ENCODE measurements at places on chromosomes 6 and 20.
A peak's percentile ranks its signal among the peaks of the same experiment; 100 is the strongest.

DNA sequence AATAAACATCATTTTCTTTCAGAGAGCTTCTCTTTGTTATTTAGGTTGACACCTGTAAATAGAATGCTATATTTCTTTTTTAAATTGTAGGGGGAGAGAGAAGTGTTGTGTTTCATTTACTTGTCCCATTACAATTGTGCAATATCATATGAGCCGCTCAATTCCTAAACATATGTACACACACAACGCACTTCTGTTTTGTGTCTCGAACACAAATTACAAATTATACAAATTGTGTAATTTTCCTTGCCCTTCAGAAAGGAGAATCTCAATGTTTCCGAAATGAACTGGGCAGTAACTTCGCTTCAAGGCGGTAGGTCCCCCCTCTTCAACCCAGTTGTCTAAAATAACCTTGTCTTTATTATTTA is 2.6 kb upstream of the ABT1 start:
- DNase-seq = no peak

GRCh38 chr20:24917056-24917455 is 32.0 kb upstream of the CST7 start:
- no peak for DNase-seq

GRCh38 chr20:13708234-13708633 is 69.5 kb upstream of the TASP1 start:
- no peak for DNase-seq

DNA sequence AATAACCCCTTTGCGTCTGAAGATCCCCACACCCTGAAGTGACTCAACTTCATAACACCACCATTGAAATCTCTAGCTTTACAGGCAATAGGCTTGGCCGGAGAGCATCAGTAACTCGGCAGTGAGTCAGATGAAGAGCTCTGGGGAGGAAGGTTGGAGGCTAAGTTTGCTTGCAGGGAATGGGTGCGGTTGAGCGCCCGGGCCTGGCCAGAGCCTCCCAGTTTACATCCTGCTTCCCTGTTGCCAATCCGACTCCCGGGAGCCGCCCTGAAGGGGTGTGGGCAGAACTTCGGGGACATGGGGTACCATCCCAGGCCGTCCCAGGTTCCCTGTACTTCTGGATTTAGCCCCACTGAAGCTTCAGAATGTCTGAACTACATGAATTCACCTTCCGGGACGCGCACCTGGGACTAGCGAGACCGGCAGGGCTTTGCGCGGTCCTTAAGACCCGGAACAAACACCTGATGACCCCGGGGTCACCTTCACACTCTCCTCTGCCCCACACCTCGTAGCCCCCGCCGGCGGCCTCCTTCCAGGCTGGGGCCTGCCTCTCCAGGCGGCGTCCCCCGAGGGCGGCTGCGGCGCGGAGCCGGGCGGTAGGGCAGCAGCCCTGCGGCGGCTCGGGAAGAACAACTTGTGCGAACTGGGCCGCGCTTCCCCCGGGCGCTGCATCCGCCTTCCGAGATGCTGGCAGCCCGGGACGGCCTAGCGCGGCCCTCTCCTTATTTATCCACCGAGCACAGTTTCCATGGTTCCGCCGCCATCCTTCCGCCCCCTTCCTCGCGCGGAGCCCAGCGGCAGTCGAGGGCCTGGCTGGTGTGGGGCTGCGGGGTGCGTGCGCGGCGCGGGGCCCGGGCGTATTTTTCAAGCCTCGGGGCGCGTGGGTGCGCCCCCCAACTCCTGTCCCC is 56.6 kb upstream of the RREB1 start:
- peak; percentile 82 for DNase-seq

- DNase-seq = no peak
Measured at GRCh38 chr20:45329497-45330319, 18.5 kb downstream of the SDC4 start.

DNA sequence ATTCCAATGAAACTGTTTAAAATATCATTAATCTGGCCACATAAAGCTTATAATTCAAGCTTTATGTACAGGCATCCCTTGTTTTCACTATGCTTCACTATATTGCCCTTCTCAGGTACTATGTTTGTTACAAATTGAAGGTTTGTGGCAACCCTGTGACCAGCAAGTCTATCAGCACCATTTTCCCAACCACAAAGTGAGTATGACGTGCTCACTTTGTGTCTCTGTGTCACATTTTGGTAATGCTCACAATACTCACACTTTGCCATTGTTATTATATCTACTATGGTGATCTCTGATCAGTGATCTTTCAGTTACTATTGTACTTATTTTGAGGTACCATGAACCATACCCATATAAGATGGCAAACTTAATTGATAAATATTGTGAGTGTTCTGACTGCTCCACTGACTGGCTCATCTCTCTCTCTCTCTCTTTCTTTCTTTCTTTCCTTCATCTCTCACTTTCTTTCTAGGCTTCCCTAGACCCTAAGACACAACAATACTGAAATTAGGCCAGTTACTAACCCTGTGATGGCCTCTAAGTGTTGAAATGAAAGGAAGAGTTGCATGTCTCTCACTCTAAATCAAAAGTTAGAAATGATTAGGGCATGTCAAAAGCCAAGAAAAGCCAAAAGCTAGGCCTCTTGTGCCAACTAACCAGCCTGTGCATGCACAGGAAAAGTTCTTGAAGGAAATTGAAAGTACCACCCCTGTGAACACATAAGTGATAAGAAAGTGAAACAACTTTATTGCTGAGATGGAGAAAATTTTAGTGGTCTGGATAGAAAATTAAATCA is 227.9 kb downstream of the BCAS1 start:
- DNase-seq = no peak

DNA sequence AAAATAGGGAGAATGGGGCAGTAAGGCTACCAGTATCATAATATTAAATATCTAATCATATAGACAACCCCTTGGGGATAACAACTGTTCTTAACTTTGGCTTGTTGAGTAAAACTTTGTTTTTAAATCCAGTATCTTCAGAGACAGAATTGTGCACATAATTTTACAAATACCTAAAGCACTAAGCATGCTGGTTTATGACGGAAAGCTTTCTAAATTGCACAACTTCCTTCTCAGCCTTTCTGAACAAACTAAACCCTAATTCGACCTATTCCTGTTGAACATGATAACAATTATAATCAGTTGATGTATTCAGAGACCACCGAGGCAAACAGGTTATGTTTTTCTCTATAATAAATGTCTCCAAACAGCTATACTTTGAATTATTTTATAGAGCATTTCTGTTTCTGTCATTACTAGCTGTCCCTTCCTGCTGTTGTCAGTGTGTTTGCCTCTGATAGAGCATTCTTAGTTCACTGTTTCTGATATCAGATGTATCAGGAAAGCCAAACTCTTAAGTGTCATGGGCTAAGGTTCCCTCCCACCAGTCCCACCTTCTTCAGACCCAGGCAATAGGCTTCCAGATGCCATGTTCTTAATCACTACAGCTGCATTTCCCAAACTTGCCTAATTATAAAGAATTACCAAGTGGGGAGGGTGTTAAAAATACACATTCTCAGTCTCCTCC is 8.7 kb downstream of the ZHX3 start:
- DNase-seq = no peak

DNA sequence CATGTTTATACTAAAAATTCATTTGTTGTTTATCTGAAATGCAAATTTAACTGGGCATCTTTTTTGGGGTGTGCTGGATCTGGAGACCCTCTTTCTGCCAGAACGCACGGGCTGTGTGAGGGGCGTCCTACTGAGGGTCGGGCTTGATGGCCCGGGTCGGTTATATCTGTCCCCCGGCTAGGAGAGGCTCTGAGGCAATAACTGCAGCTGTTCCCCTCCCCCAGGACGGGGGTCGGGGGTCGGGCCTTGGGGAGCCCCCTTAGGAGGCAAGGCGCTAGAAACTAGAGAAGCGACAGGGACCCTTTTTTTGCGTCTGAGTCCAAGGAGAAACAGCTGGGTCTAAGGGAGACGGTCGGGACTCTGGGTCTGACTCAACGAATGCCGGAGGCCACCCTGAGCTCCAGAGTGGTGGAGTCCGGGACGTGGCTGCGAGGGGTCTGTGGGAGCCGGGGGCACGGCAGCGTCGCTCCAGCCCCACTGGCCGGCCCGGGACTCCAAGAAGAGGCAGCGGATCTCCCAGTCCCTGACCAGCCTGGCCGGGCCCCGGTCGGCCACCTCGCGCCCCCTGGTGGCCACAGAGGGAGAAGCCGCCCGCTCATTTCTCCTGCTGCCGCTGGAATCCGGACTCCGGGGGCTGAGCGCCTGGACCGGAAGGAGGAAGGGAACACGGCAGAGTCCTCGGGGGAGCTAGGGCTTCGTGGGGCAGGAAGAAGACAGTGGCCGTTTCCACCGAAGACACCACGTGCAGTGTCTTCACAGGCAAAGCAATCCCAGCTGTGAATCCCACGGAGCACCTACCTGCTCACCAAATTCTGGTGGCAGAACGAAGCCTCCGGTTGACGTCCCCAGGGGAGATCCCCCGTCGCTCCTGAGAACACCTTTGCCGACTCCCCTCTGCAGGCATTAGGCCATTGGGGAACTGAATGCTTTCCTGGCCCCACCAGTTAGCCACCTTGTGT is 24.0 kb upstream of the SCML4 start:
- DNase-seq = peak; percentile 95

DNA sequence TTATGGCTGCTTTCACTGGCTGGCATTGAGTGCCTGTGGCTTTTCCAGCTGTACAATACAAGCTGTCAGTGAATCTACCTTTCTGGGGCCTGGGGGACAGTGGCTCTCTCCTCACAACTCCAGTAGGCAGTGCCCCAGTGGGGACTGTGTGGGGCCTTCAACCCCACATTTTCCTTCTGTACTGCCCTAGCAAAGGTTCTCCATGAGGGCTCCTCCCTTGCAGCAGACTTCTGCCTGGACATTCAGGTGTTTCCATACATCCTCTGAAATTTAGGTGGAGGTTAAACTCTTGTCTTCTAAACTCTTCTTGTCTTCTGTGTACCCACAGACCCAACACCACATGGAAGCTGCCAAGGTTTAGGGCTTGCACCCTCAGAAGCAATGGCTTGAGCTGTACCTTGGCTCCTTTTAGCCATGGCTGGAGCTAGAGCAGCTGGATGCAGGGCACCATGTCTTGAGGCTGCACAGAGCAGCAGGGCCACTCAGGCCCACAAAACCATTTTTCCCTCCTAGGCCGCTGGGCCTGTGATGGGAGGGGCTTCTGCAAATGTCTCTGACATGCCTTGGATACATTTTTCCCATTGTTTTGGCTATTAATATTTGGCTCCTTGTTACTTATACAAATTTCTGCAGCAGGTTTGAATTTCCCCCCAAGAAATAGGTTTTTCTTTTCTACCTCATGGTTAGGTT is 9.6 kb downstream of the PEX7 start:
- no peak for DNase-seq

DNA sequence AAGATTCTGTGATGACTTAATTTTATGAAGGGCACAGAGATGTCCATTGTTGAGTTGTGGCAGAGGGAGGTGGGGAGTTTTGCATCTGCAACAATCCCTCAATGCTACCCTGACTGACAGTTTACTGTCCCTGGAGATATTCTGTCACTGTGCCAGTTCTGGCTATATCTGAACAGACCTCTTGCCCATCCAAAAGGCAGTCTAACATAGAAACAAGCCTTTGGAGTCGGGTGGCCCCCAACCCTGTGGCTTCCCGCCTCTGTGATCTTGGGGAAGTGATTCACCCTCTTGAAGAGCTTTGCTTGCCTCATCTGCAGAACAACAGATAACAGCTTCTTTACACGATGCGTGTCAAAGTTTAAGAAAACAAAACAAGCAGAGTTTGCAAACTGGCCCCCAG is 3.8 kb upstream of the E2F1 start:
- no peak for DNase-seq

GRCh38 chr6:29758761-29759160 is 35.5 kb downstream of the HLA-F start:
- no peak for DNase-seq

- no peak for DNase-seq
Measured at GRCh38 chr20:49278818-49279676, 1.2 kb upstream of the ZNFX1 start.

- DNase-seq = peak; percentile 74
Measured at GRCh38 chr6:35146453-35146852, 5.3 kb upstream of the TCP11 start.

DNA sequence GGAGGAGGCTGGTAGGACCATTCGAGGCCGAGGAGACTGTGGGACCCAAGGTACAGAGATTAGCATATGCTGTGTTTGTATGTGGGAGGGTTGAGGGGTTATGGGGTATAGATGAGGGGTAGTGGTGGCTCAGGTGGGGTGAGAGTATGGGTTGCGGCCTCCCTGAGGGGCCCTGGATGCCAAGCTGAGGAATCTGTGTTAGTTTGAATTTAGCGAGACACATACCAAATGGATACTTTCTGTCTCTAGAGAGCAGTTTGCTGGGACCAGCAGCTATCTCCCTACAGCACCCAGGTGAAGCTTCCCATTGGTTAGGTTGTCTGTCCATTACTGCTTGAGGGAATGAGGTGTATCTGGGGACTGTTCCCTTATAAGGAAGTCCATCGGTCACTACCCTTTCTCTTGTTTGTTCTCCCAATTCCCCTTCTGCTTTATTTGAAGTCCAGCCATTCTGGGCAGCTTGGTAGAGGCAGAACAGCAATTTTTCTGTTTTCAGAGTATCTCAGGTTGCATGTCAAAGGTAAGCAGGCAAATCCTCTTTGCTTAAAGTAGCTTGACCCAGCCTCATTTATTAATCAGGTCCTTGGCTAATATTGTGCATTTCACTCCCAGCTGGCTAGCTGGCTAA is 15.2 kb downstream of the CHMP4B start:
- DNase-seq = no peak

DNA sequence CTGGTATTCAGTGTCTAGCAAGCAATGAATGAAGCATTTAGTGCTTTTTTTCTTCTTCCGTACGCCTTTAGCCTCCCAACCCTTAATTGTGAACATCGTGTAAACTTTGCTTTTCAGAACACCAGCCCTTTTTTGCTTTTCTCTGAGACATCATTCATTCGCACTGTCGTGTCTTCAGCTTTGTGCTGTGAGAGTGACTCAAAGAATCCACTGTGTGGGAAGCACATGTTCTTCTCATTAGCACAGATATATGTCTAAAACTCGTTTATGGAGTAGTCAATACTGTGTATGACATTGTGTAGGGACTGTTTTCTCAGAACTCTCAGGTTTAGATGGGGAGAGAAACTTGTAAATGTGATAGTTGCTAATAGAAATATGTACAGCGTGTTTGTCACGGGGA is 279.1 kb downstream of the FARS2 start:
- no peak for DNase-seq

DNA sequence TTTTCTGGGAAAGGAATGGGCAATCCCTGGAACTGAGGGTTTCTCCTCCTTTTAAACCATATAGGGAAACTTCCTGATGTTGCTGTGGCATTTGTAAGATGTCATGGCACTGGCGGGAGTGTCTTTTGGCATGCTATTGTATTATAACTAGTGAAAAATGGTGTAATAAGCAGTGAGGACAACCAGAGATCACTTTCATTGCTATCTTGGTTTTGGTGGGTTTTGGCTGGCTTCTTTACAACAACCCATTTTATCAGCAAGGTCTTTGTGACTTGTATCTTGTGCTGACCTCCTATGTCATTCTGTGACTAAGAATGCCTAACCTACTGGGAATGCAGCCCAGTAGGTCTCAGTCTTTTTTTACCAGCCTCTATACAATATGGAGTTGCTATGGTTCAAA is 9.1 kb upstream of the DCBLD1 start:
- no peak for DNase-seq

DNA sequence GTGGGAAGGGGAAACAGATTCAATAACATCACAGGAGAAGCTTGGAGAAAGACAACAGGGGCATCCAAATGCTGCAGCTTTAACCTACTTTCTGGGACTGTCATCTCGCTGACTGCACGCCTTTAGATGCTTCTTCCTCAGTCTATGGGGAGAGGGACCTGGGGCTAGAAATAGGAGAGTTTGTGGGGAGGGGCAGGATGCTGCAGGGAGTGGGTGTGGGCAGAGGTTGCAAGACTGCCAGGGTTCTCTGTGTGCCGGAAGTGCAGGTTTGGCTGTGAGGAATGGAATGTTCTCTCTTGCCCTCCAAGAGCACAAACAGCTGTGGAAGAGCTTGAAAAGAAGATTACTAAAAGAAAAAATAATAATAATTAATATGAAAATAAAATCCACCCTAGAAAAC is 93.2 kb downstream of the FOXO3 start:
- no peak for DNase-seq

All from eye (tissue), 1 donor.